ENCODE measurements at places on chromosomes 7 and 10.
A peak's percentile ranks its signal among the peaks of the same experiment; 100 is the strongest.

DNA sequence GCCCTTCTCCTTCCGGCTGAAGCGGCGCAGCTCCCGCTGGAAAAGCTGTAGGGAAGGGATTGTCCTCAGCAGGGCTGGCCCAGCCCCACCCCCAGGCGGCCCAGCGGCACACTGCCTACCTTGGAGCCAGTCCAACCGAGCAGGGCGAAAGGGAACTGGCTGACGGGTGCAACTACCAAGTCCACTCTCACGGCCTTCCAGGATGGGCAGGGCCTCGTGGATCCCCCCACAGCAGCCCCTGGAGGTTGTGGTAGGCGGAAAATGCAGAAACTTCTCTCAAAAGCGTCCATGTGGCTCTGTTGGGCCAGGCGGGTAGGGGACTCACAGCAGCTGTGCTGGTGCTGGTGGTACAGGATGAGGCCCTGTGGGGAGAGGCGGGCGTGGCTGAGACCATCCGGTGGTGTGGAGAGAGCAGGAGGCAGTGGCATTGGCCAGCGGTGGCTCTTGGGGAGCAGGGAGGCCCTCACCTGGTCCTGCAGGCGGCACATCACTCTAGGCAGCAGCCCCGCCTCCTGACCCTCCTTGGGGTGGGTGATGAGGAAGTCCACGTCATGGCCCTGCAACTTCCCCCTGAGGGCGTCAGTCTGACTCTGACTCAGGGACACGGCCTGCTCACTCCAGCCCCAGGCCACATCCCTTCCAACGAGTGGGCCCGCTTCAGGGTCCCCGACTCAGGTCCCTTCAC is 8.4 kb upstream of the PGAM2 start:
- peak; percentile 83 for DNase-seq

GRCh38 chr7:133977409-133978274 is 149.5 kb upstream of the LRGUK start:
- DNase-seq = no peak

DNA sequence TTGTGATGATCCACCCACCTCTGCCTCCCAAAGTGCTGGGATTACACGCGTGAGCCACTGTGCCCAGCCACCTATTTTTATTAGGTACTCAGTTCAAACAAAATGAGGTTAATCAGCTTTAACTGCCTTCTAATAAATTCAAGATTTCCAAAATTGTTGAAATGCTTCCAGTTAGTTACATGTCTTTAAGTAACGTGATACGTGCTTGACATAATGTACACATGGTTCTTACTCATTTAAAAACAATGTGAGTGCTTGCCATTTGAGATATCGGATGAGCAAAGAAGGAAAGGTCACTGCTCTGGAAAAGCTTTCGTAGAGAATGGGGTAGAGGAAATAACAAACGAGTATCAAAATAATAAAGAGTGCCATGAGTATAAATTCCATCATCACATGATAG is 83.6 kb downstream of the KMT2E start:
- DNase-seq = no peak

DNA sequence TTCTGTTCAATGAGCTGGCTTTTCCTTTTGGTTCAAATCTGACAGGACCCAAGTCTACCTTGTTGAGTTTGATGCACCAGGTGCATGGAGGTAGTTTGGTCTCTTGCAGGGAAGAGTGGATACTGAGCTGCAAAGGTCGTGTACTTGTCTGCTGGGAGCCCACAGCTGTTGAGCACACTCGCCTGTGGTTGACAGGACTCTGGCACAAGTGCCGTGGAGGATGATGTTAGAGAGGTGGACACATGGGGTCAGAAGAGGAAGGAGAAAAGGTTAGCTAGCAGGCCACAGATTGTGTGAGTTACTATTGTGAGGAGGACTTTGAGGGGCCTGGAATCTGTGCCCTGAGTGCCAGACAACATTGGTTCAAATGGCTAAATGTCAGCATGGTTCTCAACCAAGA is 197.3 kb downstream of the CREB5 start:
- DNase-seq = no peak

DNA sequence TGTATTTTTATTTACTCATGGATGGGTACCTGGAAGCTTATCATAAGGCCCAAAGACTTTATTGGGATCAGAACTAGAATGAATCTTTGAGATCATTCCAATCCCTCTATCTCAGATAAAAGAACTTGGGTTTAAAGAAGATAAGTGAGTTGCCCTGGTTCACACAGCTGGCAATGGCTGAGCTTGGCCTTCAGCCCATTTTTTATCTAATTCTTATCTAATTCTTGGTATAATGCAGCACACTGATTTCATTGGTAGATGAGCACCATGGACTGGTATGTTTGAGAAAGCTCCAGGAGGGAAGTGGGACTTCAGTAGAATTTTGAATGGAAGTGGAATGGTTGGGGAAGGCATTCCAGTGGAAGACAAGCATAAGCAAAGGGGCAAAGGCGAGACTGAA is 558.9 kb downstream of the REEP3 start:
- DNase-seq = no peak

DNA sequence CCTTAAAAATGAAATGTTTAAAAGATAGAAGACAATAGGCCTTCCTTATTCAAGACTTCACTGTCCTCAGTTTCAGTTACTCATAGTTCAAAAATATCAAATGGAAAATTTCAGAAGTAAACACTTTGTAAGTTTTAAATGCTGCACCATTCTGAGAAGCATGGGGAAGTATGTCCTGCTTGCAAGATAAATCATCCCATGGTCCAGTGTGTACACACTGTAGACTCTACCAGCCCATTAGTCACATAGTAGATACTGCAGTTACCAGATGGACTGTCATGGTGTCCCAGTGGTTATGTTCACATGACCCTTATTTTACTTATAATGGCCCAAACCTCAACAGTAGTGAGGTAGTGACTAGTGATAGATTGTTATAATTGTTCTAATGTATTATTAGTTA is 69.5 kb downstream of the PTPN12 start:
- DNase-seq = no peak

DNA sequence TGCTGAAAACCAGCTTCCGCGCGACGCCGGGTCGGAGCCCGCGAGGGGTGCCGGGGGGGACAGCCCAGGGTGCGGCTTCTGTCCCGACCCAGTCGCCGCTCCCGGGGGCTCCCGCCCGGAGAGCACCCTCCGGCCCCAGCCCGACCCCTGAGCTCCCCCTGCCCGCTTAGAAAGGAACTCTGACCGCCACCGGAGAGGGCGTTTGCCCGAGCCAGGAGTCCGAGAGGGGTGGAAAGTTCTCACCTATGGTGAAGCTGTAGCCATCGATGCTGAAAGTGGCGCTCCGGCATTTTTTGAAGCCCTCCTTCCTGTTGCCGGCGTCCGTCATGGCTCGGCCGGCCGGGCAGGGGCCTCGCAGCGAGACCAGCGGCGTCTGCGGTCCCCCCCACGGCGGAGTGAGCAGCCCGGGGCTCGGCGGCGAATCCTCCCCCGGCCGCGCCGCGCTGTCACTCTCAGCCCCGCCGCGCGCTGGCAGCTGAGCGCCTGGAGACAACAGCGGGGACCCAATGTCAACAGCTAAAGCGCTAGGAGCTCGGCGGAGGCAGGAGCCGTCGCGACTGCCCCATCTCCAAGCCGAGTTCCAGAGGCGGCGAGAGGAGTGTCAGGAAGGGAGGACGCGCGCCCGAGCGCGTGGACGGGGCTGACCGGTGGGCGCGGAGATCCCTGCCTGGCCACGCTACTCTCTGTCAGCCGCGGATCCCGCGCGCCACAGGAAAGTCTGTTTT is 191.6 kb downstream of the LSM5 start:
- no peak for DNase-seq
